Upper lobe of left lung (tissue), 6 donors: ENCODE measurements at places on chromosomes 1 and 21. TPM values are rescaled to one million over a fixed set of nuclear protein-coding genes. Genes with fewer than 3 reads are reported as not detected.

Gene RUNX3
- total RNA-seq = 10.5 TPM

GRCh38 chr1:204337036-204337429, 22.7 kb downstream of the PLEKHA6 start:
- H3K27ac ChIP-seq = no peak overlapping the region
- no peaks in the 10 kb centered on the region for H3K36me3 ChIP-seq
- H3K4me1 ChIP-seq = no peaks in the 10 kb centered on the region
- H3K4me3 ChIP-seq = no peak overlapping the region
- no peak for DNase-seq

- no peaks in the 10 kb centered on the region for H3K36me3 ChIP-seq
- H3K27ac ChIP-seq = no peak overlapping the region
- no peak for DNase-seq
- no peak overlapping the region for H3K4me3 ChIP-seq
- H3K27me3 ChIP-seq = peaks cover 14% of the 10 kb centered on the region
Measured at GRCh38 chr1:228472655-228473054, 14.5 kb upstream of the RNF187 start.

GRCh38 chr1:78145105-78145580, 99.4 kb downstream of the GIPC2 start:
- H3K4me1 ChIP-seq = no peaks in the 10 kb centered on the region
- H3K27me3 ChIP-seq = no peaks in the 10 kb centered on the region
- no peaks in the 10 kb centered on the region for H3K36me3 ChIP-seq
- no peak overlapping the region for H3K4me3 ChIP-seq
